ENCODE measurements at places on chromosomes 7 and 10.

DNA sequence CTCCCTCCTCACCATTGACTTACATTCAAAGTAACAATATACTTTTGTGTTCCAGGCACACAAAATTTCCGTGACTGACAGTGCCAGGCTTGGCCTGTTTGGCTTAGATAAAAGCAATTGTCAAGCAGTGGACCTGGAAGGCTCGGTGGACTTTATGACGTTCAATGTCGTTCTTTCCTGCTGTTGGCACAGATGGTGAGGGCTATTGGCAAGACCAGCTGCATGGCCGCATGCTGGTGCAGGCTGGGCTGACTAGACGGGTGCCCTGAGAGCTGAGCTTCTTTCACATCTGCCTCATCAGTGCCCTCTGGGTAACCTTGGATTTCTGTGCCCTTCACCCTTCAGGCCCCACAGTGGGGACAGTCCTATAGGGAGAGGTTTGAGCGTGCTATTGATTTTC is 45.2 kb downstream of the WIPF3 start:
- no peak for DNase-seq

GRCh38 chr7:35250452-35250851 is 3.4 kb downstream of the TBX20 start:
- DNase-seq = no peak

GRCh38 chr7:17448479-17449423 is 150.3 kb downstream of the AHR start:
- DNase-seq = no peak

DNA sequence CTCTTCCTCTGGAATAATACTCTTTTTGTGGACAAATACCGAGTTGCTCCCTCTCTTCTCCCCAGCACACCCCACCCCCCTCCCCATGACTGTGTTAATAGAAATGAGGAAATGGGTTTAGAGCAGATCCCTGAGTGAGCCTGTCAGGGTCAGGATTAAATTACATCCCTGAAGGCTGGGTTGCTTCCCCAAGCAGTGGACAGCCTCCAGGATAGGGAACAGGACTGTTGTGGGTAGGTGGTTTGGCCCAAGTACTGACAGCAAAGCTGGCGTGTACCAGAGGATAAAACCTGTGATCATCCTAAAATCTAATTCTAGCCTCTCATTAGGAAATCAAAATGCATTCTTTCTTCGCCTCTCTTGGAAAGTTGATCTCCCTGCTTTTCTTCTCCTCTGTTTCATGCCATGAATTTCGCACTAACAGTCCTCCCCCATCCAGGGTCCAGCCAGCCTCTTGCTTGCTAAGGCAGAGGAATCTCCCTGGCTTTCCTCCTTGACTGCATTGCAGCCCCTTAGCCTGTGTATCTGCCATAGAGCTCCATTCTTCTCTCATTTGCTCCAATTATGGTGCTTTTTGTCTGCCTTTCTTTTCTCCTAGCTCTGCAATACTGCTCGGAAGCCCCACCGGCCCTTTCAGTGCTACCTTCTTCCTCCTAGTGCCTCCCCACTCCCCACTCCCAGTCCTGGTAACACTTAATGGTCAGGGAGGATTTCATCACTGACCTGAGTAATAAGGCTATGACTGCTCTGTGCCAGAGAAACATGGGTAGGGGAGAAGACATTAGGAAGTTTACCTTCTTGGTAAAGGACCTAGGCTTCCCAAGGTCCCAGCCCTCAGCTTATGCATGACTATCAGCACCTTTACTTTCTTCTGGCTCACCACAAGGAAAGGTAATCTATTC is 8.4 kb downstream of the LRRC4 start:
- DNase-seq = no peak

DNA sequence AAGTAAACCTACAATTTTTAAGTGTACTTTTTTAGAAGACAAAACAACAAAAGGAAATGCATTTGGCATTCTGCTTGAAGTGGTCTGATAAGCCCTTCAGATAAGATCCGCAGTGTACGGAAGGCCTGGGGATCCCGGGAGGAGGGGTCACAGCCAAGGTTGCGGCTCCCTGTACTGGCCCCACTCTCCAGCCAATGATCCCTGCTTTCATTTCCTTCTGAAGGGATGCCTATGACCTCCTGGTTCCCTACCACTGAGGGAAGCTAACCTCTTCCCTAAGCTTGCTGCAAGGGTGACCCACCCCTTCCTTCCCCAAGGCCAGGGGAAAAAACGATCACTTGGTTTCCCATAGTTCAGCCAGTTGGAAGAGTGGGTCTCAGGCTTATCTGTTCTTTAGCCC is 5.3 kb downstream of the DENND2A start:
- DNase-seq = no peak

DNA sequence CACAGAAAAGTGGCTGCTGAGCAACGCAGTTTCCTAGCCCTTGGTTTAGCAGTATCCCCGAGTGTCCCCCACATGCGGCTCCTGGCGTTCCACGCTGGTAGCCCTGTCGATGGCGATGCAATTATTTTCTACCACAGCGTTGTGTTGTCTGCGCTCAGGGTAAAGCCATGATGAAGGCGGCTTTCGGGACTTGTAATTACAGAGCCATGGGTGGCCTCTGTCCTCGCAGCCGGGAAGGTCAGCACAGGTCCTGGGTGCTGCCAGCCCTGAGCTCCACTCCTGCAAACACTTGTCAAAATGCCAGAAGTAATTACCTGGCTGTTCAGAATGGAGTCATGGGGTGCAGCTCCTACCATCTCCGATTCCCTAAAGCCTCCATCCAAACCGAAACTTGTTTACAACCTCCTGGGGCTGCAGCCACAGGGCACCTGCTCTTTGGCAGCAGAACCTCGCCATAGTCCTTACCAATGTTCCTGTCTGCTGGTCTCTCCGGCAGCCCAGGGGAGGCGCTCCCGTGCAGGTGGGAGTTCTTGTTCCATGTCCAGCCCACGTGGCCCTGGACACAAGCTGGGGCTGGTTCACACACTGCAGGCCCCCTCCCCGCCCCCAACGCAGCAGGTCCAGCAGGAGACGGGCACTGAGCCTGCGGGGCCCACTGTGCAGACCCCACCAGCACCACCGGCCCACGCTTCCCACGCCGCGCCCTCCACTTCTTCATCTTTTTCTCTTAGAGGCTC is 512.6 kb downstream of the PTPRN2 start:
- DNase-seq = no peak

DNA sequence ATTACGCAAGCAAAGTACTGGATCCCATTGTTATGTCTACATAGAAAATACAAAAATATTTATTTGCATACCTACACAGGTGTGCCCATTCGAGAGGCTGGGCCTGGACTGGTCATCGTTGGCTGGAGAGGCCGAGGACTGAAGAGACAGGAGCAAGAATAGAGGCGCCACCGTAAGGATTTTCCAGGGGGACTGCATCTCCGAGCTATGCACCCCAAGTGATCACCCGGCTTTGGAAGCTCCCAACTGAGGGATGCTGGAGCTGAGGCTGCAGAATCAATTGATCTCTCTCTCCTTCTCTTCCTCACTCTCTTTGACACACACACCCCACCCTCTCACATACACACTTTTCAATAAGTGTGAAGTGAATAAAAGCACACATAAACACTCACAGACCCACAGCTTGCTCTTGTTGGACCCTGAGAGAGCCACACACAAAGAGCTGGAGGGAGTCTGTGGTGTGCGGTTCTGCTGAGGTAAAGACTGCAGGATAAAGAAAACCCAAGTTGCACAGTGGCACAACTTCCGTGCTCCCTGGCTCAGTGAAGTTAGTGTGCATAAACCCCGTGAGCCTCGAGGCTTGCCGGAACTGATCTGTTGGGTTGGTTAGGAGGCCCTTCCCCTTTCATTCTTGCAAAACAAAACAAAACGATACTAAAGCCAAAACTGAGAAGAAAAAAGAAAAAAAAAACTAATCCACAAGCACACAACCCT is at the start of gene AOAH:
Gene AOAH, minus strand, starts transcription at position 544 of the 714 bp plus-strand sequence. Its CDS starts 346 bp downstream, at position 198.
- peak; percentile 57 for DNase-seq

DNA sequence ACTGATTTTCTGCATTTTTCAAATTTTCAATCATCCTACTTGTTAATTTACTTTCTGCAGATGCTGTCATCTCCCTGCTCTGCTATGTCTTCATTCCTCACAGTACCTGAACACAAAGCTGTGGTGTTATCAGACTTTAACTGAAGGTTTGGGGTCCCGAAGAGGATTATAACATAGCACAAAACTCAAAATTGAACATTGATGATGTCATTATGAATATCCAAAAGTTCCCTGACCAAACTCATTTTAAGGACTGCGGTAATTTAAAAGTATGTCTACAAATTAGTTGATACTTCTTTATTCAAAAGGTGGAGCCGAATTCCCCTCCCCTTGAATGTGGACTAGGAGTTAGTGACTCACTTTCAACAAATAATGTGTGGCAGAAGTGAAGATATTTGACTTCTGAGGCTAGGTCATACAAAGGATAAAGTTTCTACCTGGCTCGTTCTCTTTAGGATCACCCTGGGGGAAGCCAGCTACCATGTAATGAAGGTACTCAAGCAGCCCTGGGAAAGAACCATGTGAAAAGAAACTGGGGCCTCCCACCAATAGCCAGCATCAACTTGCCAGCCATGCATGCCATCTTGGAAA is 6.4 kb upstream of the ENTPD7 start:
- no peak for DNase-seq

- no peak for DNase-seq
Observed at GRCh38 chr10:111017098-111017497, 59.7 kb upstream of the ADRA2A start.

GRCh38 chr7:73436031-73436929 is 2.7 kb downstream of the FZD9 start:
- DNase-seq = no peak

- DNase-seq = no peak
Observed at GRCh38 chr10:9965341-9965740, 1052.3 kb upstream of the CELF2 start.
